ENCODE measurements at places on chromosomes 1 and 21.

DNA sequence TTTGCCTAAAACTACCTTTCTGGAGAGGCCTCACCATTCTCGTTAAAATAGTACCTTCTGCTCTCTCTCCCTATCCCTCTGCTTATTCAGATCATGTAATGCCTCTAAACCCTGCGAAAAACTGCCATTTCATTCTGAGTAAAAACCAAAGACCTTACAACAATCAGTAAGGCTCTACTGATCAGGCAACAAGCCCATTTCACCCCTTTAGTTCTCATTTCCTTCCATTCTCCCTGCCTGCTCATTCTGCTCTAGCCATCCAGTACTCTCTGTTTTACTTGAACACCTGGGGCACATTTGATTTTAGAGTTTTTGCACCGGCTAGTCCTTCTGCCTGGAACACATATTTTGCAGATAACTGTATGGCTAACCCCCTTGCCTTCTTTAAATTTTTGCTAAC is 187.8 kb downstream of the COQ8A start:
- H3K36me3 ChIP-seq, result no peaks in the 10 kb centered on the region
- no peaks in the 10 kb centered on the region for H3K4me1 ChIP-seq
- H3K27ac ChIP-seq, result no peak overlapping the region
- no peak for DNase-seq
- H3K4me3 ChIP-seq, result no peak overlapping the region

DNA sequence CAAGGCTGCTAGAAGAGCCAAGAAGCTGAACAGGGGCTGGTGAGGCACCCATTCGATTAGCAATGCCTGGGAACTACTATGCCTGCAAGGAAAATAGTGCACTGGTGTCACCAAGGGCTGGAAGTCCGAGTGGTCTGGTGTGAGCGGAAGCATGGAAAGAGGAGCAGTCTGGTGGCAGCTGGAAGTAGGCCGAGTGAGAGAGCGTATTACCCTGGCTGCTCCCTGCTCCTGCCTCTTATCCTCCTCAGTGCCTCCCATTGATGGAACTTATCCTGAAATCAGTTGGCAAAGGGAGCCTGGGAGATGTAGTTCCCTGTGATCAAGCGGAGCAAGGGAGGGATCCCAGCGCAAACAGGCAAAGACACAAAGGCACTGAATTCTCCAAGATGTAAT is 9.6 kb downstream of the SMAP2 start:
- no peaks in the 10 kb centered on the region for H3K27me3 ChIP-seq
- H3K4me3 ChIP-seq, result peak overlapping the region; percentile 80
- peaks cover 68% of the 10 kb centered on the region for H3K4me1 ChIP-seq
- H3K36me3 ChIP-seq, result peaks cover 37% of the 10 kb centered on the region

DNA sequence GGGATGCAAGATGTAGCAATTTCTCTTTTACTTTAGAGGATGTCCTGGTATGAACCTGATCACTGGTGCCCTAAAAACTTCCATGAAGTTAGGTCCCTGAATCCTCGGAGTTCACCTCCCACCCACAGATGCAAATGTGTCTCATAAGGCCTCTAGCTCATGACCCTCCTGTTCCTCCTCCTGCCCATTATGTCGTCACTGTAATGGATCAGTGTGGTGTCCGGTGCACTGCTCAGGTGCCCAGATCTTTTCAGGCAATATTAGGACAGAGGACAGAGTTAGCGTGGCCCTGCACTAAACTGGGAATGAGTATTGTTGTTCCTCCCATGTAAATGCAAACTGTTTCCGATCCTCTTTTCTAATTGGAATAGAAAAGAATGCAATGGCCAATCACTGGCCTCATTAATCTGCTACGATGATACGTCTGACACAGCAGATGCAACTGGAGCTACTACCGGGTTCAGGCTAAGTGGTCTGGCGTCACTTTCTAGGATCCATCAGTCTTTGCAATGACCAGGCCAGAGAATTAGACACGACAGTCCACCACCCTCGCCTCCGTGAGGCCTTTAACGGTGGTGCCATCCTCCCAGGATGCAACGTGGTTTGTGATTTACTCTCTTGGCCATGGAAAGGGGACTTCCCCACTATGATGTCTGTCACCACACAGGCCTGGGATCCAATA is 3.4 kb upstream of the COL6A2 start:
- H3K27me3 ChIP-seq, result no peaks in the 10 kb centered on the region
- H3K4me1 ChIP-seq, result peaks cover 12% of the 10 kb centered on the region
- DNase-seq, result peak; percentile 9
- H3K4me3 ChIP-seq, result peak overlapping the region; percentile 32
- H3K36me3 ChIP-seq, result peaks cover 14% of the 10 kb centered on the region

- no peak for DNase-seq
- no peak overlapping the region for H3K4me3 ChIP-seq
- H3K36me3 ChIP-seq, result peaks cover 40% of the 10 kb centered on the region
- H3K27me3 ChIP-seq, result no peaks in the 10 kb centered on the region
Observed at GRCh38 chr1:45004281-45004920, 6.7 kb downstream of the HECTD3 start.

- DNase-seq, result no peak
- no peaks in the 10 kb centered on the region for H3K36me3 ChIP-seq
- H3K27me3 ChIP-seq, result no peaks in the 10 kb centered on the region
- H3K27ac ChIP-seq, result no peak overlapping the region
- H3K4me3 ChIP-seq, result no peak overlapping the region
Observed at GRCh38 chr21:30620080-30620479, 347 bp upstream of the KRTAP20-4 start.

- H3K4me1 ChIP-seq, result peaks cover 11% of the 10 kb centered on the region
- no peak overlapping the region for H3K4me3 ChIP-seq
- no peaks in the 10 kb centered on the region for H3K27me3 ChIP-seq
- peaks cover 74% of the 10 kb centered on the region for H3K36me3 ChIP-seq
Observed at GRCh38 chr1:183543619-183544204, 46.5 kb downstream of the NCF2 start.

DNA sequence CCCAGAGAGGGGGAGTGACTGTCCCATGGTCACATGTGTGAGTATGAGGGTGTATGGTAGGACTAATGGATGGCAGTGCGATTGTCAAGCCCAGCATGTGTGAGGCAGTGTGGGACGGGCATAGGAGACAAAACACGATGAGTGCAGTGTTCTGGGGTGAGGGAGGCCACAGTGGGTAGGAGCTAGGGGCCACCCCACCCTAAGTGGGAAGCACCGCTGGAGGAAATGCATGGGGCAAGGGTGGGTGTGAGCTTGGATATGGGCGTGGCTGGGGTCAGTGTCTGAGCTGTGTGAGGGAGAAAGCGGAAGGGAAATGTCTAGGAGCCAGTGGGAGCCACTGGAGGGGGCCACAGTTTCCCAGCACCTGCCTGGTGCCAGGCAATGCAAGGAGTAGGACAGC is 56.5 kb downstream of the FOXO6 start:
- H3K27ac ChIP-seq, result no peak overlapping the region
- no peaks in the 10 kb centered on the region for H3K36me3 ChIP-seq
- no peaks in the 10 kb centered on the region for H3K4me1 ChIP-seq
- DNase-seq, result no peak
